ENCODE measurements at places on chromosomes 5 and 9. TPM values are rescaled to one million over a fixed set of nuclear protein-coding genes. Genes with fewer than 3 reads are reported as not detected.

- no peak for DNase-seq
These were observed 45.9 kb upstream of the CEMIP2 start for GRCh38 chr9:71814226-71814625.

C7 gene
- total RNA-seq, result 302 TPM

DNA sequence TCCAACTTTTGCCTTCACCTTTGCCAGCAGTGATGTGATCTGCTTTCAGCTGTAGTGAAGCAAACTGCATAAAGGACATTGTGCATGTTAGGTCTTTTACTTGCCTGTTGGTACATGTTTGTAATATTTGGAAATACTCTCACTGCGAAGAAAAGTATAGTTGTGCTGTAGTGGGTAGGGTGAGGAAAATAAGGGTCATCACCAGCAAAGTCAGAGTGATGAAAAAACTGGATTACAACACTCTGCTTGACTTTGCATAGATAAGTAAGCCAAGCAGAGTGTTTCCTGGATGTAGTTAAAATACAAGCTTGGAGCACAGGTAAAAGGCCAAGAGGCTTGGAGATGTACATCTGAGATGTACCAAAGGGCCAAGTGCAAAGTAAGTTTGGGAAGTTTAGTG is 16.7 kb downstream of the TGFBR1 start:
- no peak for DNase-seq

PCDHA1 gene
- not detected for total RNA-seq

- DNase-seq, result no peak
These were observed 111.3 kb downstream of the DAPK1 start for GRCh38 chr9:87609002-87609401.

- no peak for DNase-seq
These were observed 434.5 kb downstream of the KDM4C start for GRCh38 chr9:7192266-7192665.

MSX2 gene
- total RNA-seq, result 0.52 TPM

PLEKHG4B gene
- 2.0 TPM for total RNA-seq

TAS2R1 gene
- total RNA-seq, result not detected

DNA sequence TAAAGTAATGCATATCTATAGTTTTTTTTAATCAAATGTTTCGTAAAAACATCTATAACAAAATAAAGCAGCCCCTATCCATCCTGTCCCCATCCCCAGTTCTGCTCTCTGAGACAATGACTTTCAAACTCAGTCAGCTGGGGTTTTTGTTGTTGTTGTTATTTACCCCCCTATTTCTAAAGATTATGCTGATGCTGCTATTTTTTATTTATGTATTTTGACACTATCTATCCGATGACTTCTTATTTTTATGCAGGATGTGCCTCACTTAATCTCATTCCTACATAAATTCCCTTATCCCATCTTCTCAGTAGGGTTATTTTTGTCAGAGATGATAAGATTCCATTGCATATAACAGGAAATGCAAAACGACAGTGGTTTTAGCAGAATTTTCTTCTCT is 45.3 kb upstream of the ENTREP1 start:
- DNase-seq, result no peak

DNA sequence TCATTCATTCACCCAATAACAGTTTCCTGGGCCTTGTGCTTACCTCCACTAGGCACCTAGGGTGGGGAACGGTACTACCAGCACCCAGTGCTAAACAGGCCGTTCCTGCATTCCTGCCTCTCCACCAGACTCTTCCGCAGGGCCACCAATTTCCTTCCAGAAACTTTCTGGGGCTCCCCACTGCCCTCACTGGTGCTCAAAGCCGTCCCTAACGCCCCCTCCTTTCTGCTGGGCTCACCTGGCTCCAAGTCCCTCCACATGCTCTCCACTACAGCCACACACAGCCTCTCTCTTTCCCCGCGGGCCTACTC is 1.4 kb downstream of the PHF19 start:
- no peak for DNase-seq

GRCh38 chr5:53482717-53483638 is 2.5 kb downstream of the FST start:
- peak; percentile 74 for DNase-seq

ASPN gene
- 7.5 TPM for total RNA-seq

ARL14EPL gene
- total RNA-seq, result not detected

GRCh38 chr5:181166812-181167733 is 19.7 kb downstream of the OR2V2 start:
- no peak for DNase-seq

GRCh38 chr9:86521322-86521721 is 167.1 kb upstream of the TUT7 start:
- no peak for DNase-seq

PKD2L2 gene
- not detected for total RNA-seq

- peak; percentile 51 for DNase-seq
These were observed 147.3 kb upstream of the COL5A1 start for GRCh38 chr9:134494273-134494815.

DNA sequence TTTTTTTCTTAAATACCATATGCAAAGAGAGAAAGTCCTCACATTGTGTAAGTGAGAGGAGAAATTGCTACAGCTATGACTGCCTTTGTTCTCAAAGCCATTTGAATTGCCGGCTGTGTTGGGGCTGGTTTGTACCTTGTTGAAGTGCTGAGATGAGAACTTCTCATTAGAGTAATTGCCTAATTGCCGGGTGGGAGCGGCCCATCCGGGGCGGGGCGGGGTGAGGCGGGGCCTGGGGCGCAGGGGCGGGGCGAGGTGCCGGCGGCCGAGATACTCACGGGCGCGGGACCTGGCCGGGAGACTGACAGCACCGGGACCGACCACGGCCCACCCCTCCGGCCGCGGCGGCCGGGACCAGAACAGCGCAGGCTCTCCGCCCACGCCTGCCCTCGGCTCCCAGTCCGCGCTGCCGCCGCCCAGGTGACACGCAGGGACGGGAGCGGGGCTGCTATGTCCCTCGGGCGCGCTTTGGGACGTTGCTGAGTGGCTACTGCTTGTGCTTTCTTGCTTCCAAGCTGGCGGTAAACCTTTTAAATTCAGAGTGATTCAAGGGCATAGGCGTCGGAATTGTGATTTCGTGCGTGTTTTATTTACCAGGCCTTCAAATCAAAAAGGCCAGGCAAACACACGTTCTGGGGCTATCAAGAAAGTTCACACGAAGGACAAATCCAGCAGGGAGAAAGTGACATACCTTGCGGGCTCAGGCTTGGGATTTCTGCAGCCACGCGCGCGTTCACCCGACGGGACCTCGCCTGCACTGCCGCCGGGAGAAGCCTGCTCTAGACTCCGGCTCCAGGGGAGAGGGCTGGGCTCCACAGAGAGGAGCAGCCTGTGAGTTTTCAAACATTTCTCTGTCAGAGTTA is 269.1 kb downstream of the FANCC start:
- DNase-seq, result peak; percentile 93

DNA sequence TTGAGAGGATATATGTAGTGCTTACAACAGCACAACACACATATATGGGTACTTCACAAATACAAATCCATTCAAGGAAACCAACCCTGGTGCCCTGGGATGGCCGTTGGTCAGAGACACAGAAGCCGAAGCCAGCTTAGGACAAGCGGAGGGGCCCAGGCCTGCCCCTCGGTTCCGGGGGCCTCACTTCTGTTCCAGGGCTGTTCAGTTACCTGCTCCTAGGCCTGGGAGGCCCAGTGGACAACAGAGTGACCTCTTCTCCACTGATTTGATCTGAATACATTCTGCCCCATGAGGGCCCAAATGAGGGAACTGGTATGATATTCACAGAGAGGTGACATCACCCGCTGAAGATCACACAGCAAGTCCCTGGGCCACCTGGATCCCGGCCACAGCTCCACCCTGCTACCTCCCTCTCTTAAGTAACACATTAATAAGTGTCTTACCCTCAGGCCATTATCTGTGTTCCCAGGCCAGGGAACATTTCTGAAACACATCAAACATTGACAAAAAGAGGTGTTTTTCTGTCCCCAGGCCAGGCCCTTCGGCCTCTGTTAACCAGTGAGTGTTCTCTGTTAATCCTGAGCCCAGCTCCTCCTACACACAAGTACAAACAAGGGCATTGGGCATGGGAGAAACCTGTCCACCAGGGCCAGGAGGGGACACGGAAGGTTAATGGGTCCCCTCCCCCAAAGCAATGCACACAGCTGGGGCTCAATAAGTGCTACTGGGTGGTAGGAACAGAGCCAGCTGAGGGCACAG is 4.5 kb upstream of the GRHPR start:
- DNase-seq, result no peak

- no peak for DNase-seq
These were observed 98.6 kb downstream of the PAM start for GRCh38 chr5:102853680-102854079.

- no peak for DNase-seq
These were observed 41.8 kb upstream of the LHFPL2 start for GRCh38 chr5:78690253-78690972.

- no peak for DNase-seq
These were observed 113.2 kb downstream of the DCP2 start for GRCh38 chr5:113089653-113090335.

PLAC8L1 gene
- total RNA-seq, result not detected

- DNase-seq, result no peak
These were observed 1.9 kb upstream of the DAB2 start for GRCh38 chr5:39426746-39427105.

GRCh38 chr5:20833081-20833627 is 845.2 kb upstream of the CDH18 start:
- no peak for DNase-seq

GRCh38 chr9:130901498-130902203 is 5.0 kb upstream of the QRFP start:
- DNase-seq, result no peak

PCDHA10 gene
- 1.7 TPM for total RNA-seq

DNA sequence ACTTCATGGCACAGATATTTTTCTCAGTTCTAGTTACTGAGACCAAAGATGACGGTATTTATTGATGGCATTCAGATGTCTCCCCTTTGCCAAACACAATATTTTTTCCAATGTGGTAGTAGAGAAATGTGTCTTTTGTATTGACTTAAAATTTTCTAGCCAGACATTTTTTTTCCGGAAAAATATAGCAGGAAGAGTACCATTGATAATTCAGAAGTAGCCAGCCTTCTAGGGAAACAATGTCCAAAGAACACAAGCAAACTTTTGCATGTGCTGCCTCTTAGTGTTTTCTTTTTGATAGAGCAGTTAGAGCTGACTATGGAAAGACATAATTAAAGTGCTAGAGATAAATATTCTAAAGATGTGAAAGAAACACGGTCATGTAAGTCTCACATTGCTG is 231.4 kb downstream of the MARCHF11 start:
- no peak for DNase-seq

DNA sequence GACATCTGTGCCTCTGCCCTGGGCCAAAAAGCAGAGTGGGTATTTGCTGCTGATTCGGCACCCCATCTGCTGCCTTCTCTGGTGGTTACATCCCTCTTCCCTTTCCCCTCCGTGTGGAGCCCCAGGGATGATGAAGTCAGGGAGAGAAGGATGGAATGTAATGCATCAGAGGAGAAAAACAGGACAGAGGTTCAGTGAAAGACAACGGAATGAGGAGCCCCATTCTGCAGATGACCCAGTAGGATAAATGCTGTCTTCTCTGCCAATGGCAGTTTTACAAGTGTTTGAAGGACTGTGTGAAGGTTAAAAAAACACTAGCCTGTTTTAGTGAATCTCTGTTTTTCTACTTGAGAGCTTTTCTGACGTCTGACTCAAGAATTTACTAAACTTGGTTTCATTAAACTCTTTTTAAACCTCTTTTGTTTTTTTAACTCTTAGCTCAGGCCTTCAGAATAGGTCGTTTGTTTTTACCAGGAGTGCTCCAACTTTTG is 86.3 kb downstream of the NLN start:
- no peak for DNase-seq

DNA sequence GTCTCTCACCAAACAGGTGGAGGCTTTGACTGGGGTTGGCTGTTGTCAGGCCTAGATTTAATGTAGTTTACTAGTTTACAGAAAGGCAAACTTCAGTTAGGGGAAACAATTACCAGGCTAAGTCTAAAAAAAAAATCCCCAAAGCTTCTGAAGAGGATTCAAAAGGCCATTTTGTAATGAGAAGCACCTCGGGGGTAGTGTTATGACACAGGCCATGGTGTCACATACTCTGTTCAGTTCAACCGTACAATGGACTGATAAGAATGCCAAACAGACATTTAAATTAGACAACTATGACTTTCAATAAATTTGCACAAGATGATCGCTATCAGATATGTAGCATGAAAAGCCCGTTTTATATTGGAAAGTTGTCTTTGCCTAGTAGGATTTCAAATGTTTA is 120.1 kb upstream of the PCA3 start:
- DNase-seq, result no peak

SRD5A1 gene
- total RNA-seq, result 8.0 TPM

CDC25C gene
- total RNA-seq, result 0.29 TPM

GRCh38 chr5:89069591-89069990 is 186.6 kb upstream of the MEF2C start:
- no peak for DNase-seq
